ENCODE measurements at places on chromosomes 3 and 15.

DNA sequence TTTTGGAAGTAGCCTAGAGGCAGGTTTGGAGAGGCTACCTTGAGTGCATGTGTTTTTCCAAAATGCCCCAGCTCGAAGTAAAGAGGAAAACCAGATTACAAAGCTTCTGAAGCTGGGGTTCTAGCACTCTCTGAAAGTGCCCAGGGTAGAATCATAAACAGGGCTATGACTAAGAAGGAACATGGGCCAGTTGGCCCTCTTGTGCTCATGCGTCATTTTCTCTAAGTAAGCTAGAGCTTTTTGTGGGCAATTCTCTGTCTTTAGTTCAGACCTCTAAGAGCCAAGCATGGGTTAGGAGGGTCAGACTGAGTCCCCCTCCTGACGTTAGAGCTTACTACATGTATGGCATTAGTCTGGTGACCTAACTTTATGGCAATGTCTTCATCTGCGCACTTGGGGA is 129.5 kb upstream of the UMPS start:
- DNase-seq: no peak

DNA sequence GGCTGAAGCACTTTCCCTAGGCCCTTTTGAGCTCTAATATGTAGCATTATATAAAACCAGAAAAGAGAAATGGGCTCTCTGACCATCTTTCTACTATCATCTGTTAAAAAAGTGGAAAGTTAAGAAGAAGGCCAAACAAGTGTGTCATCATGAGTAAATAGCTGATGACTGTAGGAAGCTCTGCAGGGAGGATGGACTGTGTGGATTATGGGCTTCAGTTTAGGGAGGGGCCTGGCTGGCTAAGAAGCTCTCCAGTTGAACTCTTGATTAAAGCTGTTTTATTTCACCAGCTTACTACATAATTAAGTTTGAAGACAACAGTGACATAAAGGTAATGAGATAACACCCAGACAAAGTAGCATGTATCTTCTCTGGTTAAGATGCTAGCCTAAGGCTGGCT is 30.6 kb downstream of the INTS14 start:
- DNase-seq: no peak

- DNase-seq: no peak
Observed at GRCh38 chr15:50353251-50353974, 1.6 kb downstream of the GABPB1 start.

DNA sequence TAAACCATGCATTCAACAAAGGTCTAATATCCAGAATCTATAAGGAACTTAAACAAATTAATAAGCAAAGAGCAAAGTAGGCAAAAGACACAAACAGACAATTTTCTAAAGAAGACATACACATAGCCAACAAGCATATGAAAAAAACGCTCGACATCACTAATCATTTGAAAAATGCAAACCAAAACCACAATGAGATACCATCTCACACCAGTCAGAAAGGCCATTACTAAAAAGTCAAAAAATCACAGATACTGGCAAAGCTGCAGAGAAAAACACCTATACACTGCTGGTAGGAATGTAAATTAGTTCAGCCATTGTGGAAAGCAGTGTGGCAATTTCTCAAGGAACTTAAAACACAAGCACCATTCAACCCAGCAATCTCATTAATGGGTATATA is 53.8 kb downstream of the FSIP1 start:
- DNase-seq: no peak

- no peak for DNase-seq
Observed at GRCh38 chr3:123336001-123336400, 112.9 kb downstream of the ADCY5 start.

DNA sequence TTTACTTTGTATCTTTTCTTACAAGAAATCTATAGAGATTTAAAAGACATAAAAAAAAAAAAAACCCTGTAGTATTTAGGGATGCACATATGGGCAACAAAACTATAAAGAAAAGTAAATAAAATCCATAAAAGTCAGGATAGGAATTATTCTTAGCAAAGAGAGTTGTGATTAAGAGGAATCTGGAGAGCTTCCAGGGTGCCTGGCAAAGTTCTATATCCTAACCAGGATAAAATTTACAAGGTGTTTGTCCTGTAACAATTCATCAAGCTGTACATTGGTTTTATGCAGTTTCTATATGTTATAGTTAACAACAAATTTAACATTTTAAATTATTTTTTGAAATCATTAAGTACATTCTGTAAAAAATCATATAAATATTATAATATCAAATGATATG is 7.9 kb downstream of the SECISBP2L start:
- no peak for DNase-seq
